ACHN (cell line): ENCODE measurements at places on chromosomes 12 and 14.

DNA sequence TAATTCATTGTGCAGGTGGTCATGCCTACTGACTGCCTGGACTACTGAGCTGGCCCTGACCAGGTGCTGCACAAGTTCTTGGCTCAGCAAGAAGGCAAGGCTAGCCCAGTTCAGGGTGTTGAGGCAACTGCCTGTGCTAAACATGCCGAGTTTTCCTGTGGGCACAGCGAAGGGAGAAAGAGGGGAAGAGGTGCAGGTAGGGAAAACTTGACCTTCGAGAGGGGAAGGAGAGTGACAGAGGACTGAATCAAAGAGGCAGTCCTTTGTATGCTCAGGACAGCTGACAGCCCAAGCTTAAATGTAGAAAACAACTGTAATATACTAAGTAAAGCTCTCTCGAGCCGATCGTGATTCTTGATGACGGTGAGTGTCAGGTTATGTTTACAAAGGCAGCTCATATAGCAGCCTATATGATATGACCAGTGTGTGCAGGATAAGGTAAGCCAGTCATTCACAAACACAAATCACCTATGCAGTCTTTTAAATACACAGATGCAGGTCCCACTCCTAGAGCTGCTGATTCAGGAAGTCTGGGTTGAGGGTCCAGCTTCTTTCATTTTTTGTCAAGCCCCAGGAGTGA, 2.6 kb downstream of the IRAK3 start:
- no peak for DNase-seq

DNA sequence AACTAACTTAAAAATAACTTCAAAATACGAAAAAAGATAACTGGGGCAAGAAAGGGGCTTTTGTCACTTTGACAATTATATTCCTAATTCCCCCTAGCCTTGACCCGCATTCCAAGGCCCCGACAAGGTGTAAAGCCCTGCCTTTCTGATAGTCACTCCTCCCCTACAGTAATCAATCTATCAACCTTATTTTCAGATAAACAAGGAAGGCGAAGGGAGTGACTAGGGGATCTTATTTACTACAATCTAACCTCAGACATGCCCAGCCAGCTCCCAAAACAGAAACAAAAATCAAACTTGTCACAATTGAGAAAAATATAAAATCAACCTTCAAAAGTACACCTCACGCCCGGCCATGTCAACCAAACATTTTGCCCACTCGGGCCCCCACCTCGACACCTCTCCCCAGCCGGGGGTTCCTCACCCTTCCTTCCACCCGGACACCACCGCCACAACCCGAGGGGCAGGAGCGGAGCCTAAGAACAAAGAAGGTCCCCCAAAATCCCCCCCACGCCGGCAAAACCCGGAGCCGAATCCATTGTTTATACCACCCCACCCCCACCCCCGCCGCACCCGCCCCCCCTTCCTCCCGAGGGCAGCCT, 562 bp downstream of the ZFYVE1 start:
- no peak for DNase-seq

- no peak for DNase-seq
Measured at GRCh38 chr12:3061501-3062215, 15.5 kb upstream of the TSPAN9 start.

GRCh38 chr12:54159140-54159539, 29.6 kb downstream of the SMUG1 start:
- DNase-seq: no peak

DNA sequence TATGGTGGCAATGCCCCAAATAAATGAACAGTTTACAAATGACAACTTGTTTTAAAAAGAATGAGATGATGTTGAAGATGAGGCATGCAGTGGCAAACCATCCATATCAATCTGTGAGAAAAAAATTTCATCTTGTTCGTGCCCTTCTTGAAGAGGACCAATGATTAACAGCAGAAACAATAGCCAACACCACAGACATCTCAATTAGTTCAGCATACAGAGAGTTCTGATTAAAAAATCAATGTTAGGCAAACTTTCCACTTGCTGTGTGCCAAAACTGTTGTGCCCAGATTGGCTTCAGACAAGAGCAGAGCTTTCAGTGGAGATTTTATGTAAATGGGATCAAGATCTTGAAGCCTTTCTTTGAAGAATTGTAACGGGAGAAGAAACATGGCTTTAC, 329.9 kb downstream of the BMP4 start:
- DNase-seq: no peak

- no peak for DNase-seq
Measured at GRCh38 chr12:52686756-52687487, 6.7 kb upstream of the KRT1 start.

- DNase-seq: no peak
Measured at GRCh38 chr12:19332196-19332595, 107.1 kb upstream of the AEBP2 start.

- DNase-seq: no peak
Measured at GRCh38 chr12:43898474-43898873, 62.6 kb downstream of the TMEM117 start.

DNA sequence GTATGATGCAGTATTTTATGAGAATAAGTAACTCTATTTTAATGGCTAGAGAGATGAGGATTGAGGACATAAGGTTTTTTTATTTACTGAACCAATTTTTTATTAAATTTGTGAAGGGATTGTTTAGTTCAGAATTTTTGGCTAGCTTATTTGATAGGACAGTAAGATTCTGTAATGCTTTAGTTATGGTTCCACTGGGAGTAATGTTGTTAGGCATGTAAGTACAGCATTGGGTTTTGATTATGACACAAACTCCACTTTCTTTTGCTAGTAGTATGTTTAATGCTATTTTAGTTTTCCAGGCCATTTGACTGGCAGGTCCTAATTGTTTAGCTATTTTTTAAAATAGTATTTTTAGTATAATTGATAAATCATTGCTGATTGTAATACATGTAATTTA, 33.8 kb upstream of the LRRC10 start:
- no peak for DNase-seq

DNA sequence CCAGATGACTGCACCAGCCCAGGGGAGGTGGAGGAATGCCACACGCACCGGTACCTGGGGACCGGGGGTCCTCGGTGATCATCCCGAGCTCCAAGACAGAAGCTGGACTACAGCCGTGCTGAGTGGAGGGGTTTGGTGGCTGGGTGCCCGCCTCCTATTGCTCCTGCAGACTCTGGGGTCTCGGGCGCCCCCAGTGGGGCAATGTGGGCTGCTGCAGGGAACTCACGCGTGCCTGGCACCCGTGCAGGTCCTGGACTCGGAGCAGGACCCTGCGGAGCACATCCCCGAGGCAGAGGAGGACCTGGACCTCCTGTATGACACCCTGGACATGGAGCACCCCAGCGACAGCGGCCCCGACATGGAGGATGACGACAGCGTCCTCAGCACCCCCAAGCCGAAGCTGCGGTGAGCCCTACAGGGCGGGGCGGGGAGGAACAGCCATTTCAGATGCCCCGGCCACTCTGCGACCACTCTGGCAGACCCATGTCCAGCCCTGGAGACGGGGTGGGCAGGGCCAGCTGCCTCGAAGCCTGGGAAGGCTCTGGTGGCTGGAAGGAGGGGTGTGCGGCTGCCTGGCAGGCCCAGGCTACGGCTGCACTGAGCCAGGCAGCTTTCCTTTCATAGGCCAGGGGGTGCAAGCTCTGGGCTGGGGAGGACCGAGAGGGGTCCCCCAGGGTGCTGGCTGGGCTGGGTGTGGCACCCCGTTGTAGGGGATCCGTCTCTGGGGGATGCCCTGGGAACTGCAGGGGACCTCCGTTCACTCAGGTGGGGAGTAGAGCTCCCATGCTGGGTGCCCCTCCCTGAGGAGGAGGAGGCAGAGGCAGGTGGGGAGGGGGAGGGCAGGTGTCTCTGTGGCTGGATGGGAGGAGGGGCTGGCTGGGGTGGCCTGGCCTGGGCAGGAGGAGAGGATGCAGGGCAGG, 21.6 kb upstream of the TEX22 start:
- no peak for DNase-seq

DNA sequence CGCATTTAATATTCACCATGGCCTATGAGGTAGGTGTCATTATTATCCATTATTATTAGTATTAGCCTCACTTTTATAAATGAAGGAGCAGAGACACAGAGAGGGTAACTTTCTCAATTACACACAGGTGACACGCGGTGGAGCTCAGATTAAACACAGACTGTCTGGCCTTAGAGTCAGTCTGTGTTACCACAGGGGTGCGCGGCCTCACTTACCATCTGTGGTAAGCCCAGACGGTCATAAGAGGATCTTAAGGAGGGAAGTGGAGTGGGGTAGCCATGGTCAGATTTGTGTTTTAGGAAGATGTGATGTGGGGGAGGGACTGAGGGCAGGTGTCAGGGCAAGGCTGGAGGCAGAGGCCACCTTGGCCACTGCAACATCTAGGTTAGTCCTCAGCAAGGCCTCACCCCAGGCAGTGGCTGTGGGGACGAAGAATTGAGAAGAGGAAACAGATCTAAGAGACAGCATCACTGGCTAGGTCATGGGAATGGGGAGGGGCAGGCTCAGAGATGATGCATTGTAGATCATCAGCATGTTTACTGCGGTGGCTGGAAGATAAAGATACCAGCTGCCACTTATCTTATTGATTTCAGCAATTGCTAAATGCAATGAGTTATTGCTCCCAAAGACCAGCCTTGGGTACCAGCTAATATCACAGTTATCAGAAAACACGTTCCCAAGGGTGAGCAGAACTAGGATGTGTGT, 67.1 kb downstream of the SERPINA3 start:
- no peak for DNase-seq

GRCh38 chr12:76012644-76013043, 18.9 kb downstream of the PHLDA1 start:
- no peak for DNase-seq

GRCh38 chr12:2267703-2268470, 215.1 kb downstream of the CACNA1C start:
- peak; percentile 72 for DNase-seq

- no peak for DNase-seq
Measured at GRCh38 chr12:112354399-112354798, 27.8 kb downstream of the HECTD4 start.

GRCh38 chr12:40248585-40249297, 23.9 kb downstream of the LRRK2 start:
- DNase-seq: no peak

DNA sequence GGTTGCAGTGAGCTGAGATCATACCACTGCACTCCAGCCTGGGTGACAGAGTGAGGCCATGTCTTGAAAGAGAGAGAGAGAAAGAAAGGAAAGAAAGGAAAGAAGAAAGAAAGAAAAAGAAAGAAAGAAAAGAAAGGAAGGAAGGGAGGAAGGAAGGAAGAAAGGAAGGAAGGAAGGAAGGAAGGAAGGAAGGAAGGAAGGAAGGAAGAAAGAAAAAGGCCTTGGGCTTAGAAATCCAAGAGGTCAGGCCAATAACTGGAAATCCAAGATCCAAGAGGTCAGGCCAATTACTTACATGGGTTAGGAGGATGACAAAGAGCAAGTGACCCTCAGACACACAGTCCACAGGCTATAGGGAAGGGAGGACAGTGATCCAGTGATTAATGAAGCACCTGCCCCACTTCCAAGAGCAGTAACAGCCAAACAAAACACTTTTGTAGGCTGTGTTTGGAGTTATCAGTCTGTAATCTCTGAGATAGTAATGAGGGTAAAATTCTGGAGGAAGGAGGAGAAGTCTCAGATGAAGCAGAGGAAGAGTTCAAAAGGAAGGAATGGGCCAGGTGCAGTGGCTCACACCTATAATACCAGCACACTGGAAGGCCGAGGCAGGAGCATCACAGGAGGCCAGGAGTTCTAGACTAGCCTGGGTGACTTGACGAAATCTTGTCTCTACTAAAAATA, 32.2 kb upstream of the SPTLC2 start:
- DNase-seq: no peak

GRCh38 chr12:82378997-82379396, 20.7 kb downstream of the METTL25 start:
- no peak for DNase-seq

DNA sequence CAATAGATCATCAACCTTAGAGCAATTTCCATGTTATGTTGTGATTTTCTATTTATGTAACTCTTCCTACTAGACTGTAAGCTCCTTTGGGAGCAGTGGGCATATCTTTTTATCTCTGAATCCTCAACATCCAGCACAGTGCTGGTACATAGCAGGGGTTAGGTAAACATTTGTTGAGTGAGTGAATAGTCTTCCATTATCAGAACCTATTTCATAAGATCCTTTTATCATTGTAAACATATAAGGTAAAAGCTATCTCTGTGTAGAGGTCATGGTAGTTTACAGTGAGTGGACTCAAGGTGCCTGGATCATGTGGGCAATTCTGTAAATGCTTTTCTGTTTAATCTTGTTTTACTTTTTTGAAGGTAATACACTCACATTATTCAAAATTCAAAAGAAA, 15.1 kb downstream of the FKBP11 start:
- DNase-seq: no peak

DNA sequence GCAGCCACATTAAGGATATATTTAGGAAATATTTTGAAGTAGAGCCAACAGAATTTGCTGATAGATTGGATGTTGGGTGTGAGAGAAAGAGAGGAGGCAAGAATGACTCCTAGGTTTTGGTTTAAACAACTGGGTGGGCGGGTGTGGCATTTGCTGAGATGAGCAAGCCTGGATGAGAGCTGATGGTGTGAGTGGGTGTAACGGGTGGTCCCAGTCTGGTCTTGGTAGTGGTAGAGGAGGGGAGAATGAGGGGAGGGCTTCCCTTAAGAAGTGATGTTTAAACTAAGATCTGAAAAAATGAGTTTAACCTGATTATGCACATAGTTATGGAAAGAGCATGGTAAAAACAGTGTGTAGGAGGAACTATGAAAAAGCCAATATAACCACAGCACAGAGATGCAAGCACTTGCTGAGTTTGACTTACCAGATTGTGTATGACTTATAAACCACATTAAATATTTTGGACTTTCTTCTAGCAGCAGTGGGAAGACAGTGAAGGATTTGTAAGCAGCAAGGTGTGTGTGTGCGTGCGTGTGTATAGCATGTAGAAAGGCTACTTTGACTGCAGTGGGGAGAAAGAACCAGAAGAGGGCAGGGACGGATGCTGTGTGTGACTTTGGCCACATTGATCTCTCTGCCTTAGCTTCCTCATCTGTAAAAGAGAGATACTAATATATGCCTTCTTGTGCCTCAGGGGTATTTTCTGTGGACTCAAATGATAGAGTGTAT, 139.7 kb downstream of the PRIMA1 start:
- no peak for DNase-seq

DNA sequence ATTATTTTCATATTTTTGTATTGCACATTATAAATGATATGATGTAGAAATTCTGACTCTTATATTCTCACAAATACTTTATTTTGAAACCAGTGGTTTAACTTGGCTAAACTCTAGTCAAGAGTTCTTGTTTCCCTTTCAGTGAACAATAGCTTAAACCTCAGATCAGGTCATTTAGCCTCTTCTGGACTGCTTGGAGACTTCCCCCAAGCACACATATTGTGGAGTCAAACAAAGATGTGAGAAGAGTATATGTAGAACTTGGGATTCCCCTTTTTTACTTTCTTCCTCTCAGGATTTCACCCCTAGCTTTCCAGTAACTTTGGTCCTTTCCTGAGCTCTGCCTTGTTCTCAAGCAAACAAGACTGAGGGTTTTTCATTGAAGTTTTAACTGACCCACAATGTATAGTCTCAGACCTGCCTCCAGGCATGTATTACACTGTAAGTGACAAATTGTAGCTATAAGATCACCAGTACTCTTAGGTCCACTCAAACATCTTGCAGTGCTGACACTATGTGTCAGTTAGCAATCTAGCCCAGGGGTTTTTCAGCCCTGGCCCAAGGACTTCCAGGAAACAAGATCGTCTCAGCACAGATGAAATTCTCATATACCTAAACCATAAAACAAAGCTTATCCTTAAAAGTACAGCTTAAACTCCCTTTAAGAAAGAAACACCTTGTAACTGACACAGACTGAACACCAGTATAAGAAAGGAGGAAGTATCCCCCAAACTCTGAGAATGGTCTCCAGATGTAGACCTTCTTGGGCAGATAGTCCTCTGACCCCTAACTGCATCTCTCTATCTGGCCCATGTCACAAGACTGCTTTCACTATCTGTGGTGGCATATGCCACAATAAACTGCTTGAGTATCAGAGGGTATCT, 98.6 kb downstream of the SLC6A15 start:
- DNase-seq: no peak
